Retina (tissue), 1 donor: ENCODE measurements at places on chromosomes 5 and 9.
A peak's percentile ranks its signal among the peaks of the same experiment; 100 is the strongest.

DNA sequence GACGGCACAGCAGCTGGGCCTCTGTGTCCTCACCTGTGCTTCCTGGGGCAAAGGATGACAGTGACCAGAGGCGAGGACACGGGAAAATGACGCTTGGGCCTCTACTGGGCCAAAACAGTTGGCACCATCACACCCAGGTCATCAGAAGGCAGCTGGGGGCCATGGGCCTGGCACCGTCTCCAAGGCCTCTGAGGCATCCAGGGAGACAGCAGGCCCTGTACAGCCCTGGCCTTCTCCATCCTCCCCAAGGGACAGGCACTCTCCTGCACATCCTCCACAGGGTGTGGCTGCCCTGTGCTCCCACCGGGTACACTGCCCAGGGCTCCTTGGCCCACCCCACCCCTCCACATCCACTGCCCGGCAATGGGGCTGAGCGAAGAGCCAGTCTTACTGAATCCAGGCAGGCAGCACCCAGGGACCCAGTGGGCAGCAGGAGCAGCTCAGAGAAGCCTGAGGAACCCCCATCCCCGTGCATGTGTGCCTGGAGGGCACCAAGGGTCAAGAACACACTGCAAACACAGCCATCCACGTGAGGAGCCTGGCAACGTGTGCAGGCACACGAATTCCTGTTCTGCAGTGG is 4.0 kb downstream of the LPCAT1 start:
- DNase-seq = no peak

DNA sequence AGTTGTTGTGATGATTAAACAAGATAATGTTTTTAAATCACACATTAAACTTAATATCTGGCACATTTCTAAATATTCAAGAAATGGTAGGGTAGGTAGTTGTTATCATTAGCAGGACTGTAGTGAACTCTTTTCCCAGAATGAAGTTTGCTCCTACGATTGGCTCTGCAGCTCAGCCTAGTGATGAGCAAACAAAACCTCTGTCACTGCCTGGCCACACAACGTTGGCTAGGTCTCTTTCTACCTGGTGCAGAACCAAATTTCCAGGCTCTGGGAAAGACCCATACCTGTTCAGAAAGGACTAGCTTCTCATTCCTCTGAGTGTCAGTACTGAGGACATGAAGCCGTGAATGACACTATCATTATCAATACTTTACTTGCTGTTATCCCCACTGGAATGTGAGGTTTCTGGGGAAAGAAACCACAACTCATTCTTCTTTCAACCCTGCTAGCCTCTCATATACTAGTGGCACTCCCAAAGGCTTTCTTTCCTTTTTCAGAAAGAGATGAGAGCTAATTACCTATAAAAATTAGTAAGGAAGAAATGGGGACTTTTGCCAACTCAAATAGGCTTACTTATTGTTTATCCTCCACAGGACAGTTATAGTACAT is 219.3 kb upstream of the TRIM32 start:
- DNase-seq = no peak

DNA sequence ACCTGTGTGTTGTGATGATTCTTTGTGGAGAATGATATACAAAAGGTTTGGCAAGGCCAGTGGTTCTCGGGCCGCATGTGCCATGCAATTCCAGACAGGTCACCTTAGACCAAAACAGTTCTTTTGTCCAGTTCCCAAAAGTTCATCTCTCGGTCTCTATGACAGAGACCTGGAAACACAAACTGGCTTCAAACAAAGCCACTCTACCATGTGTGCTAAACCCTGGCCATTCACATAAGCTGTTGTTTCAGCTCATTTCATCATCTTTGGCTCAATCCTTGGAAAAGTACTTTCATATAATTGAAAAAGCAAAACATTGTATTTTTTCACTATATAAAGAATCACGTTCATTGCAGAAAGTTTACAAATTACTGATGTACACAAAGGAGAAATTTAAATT is 210.5 kb upstream of the SEMA6A start:
- DNase-seq = no peak

DNA sequence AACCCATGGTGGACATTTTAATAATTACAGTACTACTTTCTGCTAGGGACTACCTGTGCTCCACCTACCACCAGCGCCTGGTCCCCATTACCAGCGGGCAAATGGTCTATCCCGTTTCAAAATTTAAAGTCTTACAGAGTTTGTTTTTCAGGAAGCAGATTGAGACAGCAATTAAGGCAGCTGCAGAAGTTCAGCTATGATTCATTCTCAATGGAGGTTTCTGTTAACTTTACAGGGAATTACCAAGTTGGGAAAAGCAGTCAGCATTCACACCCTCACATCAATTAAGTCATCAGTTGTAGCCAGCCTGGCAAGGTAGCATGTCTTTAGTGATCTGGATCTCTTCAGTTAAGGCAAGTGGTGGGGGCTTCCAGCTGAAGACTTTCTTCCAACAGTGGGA is 410.6 kb upstream of the DAB2 start:
- DNase-seq = no peak

- DNase-seq = no peak
Observed at GRCh38 chr9:33025572-33026342, 684 bp downstream of the DNAJA1 start.

GRCh38 chr5:149803641-149804468 is 73.7 kb downstream of the PPARGC1B start:
- DNase-seq = no peak

- peak; percentile 24 for DNase-seq
Observed at GRCh38 chr5:153147891-153148623, 342.4 kb upstream of the GRIA1 start.
